ENCODE measurements at places on chromosomes 3 and 15. TPM values are rescaled to one million over a fixed set of nuclear protein-coding genes. Genes with fewer than 3 reads are reported as not detected.

Gene ITIH4
- 5.0 TPM for total RNA-seq

Gene NOX5
- total RNA-seq, result not detected

Gene IL16
- 3.7 TPM for total RNA-seq

Gene OXSM
- 14.8 TPM for total RNA-seq

Gene EBLN2
- total RNA-seq, result 0.87 TPM

Gene UBAP1L
- total RNA-seq, result 1.5 TPM

Gene SPINK8
- not detected for total RNA-seq

Gene SPSB4
- 7.1 TPM for total RNA-seq

Gene MKRN2OS
- total RNA-seq, result not detected

Gene ARPP21
- total RNA-seq, result not detected

Gene SLC28A2
- total RNA-seq, result not detected

Gene MITF
- total RNA-seq, result 71.0 TPM

Gene KNG1
- 0.62 TPM for total RNA-seq

Gene BTLA
- 0.14 TPM for total RNA-seq

Gene SLCO3A1
- total RNA-seq, result 45.9 TPM

Gene MAGEL2
- total RNA-seq, result not detected

Gene GOLGA6L10
- total RNA-seq, result 0.14 TPM

Gene BFSP2
- total RNA-seq, result not detected

Gene MAP1A
- 21.4 TPM for total RNA-seq

Gene EPHA6
- 0.62 TPM for total RNA-seq

Gene TMED3
- total RNA-seq, result 19.3 TPM

Gene LAMB2
- 543 TPM for total RNA-seq

Gene CIB1
- total RNA-seq, result 73.2 TPM

Gene DAZL
- total RNA-seq, result not detected

Gene RBP2
- total RNA-seq, result not detected

Gene NR1I2
- total RNA-seq, result not detected

Gene ANKRD34C
- total RNA-seq, result 0.11 TPM

Gene TRIM42
- total RNA-seq, result not detected

Gene AADAC
- total RNA-seq, result not detected

Gene ADGRG7
- total RNA-seq, result not detected

Gene TMEM158
- total RNA-seq, result 0.60 TPM

Gene SATB1
- total RNA-seq, result 41.6 TPM

Gene PLSCR4
- total RNA-seq, result 20.3 TPM

Gene MRPL3
- 61.4 TPM for total RNA-seq

Gene CSTA
- total RNA-seq, result 2.5 TPM

Gene CFAP100
- total RNA-seq, result not detected

Gene KCNH8
- total RNA-seq, result 0.14 TPM

Gene NAALADL2
- total RNA-seq, result 5.2 TPM
